ENCODE measurements at places on chromosomes 2 and 18.
A peak's percentile ranks its signal among the peaks of the same experiment; 100 is the strongest.

GRCh38 chr2:216673021-216673420, 22.3 kb downstream of the IGFBP5 start:
- DNase-seq: no peak

GRCh38 chr2:1817256-1818051, 73.1 kb upstream of the PXDN start:
- DNase-seq: peak; percentile 85

GRCh38 chr18:24019641-24020331, 5.2 kb downstream of the TTC39C start:
- DNase-seq: no peak

GRCh38 chr2:109134741-109135358, 5.8 kb downstream of the SH3RF3 start:
- DNase-seq: no peak

DNA sequence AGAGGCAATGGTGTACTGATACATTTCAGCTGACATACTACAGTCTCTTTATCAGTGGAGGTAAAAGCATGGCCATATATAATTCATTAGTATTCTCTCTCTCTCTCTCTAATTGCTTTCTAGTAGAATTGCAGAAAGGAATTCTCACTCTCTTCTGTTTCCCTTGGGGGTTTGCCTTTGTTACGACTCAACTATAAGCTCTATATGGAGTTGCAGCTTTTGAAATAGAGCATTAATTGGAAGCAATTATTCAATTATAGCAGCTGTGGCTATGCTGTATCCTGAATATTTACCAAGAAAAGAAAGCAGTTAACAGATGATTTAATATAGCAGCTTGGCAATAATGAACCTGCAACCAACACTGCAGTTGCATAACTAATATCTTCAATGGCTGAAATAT, 132.7 kb upstream of the STON1 start:
- no peak for DNase-seq

All from muscle of arm (tissue), 14 donors.